Esophagus squamous epithelium (tissue), 5 donors: ENCODE measurements at places on chromosomes 12 and 14.

- DNase-seq, result no peak
Measured at GRCh38 chr14:33812601-33813000, 138.3 kb downstream of the EGLN3 start.

DNA sequence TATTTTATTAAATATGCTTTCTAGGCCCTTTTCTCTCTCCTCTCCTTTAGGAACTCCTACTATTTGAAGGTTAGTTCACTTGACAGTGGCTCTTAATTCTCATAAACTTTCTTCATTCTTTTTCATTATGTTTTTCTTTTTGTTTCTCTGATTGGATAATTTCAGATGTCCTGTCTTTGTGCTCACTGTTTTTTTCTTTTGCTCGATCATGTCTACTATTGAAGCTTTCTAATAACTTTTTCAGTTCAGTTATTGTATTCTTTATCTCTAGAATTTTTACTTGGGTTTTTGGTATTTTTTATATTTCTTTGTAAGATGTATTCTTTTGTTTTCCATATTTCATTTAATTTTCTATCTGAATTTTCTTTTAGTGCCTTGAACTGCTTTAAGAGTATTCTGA, 215.0 kb downstream of the PLCZ1 start:
- DNase-seq, result no peak

DNA sequence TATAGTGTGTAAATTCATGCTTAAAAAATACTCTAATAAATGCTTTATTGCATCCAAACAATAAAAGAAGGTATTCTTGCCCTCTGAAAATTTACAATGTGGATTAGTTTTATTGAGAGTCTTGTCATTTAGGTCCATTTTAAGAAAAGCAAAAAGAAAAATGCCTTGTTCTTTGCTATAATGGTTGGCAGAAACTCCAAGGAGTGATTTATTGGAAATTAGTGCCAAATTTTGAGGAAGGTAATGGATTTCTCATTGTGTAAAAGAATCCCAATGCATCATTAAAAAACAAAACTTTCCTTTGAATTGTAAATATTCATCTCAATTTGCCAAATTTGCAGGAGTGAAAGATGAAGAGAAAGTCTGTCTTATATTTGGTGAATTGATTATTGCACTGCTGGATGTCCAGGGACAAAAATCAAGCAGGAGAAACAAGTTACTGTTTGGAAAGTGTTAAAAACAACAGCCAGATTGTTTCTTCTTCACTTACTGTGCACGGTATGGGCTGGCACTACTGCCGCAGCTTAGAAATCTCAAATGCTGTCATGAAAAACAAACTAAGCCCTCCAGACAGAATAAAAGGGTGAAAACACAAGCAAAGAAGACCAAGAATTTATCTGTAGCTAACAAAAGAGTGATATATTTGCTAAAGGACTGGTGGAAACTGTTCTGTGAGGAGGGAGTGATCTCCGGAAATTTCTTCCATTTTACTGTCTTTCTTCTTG, 511.7 kb downstream of the TMTC2 start:
- DNase-seq, result no peak

DNA sequence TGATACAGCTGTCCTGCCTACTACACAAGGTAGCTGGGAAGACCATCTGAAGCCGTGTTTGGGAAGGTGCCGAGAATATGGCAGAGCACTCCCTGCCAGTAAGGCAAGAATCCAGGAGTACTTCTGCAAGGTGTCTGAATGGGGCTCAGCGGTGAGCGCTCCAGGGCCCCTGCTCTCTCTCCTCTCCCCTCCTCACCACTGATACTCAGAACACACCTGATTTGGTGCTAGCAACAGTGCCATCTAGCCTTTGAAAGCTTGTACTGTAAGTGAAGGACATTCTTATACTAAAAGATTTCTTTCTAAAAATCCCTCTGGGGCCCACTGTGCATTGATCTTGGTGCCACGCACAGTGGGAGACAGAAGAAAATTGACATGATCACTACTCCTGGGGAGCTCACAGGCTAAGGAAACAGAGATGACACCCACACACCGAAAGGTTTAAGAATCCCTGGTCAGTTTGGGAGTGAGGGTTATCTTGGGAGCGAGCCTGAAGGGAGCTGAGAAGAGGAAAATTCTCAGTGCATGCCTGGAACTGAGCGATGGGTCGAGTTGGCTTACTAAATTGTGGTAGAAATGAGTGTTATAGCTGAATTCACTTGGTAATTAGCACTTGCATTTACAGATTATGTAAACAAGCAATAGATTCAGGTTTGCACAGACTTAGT, 216.9 kb downstream of the NTF3 start:
- DNase-seq, result no peak

- DNase-seq, result no peak
Measured at GRCh38 chr14:31078766-31079165, 52.6 kb upstream of the STRN3 start.

GRCh38 chr12:116990971-116991966, 80.5 kb downstream of the FBXW8 start:
- no peak for DNase-seq

DNA sequence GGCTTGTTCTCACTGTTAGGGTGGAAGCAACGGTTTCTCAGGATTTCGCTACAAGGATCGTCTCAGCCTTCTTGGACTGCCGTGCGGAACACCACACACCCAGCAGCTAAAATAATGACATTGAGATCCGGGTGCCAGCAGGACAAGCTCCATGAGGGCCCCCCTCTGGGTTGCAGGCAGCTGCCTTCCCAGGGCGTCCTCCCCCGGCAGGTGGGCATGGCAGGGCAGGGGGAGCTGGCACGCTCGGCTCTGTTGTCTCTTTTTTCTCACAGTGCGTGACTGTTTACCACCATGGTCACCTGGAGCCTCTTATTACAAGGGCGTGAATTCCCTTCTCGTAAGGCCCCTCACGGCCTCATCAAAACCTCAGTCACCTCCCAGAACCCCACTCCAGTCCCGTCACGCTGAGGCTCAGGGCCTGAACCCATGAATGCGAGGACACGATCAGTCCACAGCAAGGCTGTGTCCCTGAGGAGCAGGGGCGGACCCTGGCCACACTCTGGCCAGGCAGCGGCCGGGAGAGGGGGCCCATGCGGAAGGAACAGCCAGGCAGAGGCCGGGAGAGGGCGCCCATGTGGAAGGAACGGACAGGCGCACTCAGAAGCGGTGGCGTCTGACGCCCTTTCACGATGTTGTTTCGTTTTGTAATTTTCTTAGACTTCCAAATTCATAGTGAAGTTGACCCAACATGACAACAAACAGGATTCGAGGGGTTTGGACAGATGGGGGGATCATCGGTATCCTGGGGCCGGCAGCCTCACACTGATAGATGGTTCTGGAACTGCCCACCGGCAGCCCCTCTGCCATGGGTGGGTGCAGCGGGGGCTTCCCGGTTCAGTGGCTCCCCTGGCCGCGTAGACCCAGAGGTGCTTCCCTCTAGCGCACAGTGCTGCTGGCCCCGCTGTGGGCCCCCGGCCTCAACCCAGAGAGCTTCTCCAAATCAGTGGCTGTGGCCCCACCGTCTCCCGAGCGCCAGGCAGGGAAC, 10.0 kb downstream of the LRCOL1 start:
- no peak for DNase-seq

DNA sequence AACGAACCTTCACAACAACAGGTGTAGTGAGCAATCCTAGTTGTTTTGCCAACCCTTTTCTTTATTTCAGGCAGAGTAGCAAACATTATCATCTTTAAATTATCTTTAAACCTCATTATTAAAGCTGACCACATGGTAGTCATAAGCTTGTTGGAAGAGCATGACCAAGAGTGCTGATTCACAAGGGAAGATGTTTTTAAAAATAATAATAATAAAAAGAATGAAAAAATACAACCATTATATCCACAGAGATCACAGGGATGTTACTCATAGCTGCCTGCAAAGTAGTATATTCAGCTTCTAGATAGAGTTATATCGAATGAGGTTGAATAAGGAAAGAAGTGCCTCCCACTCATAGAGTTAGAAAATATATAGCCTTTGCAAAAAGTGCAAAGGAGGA, 101.0 kb upstream of the FLRT2 start:
- DNase-seq, result no peak

DNA sequence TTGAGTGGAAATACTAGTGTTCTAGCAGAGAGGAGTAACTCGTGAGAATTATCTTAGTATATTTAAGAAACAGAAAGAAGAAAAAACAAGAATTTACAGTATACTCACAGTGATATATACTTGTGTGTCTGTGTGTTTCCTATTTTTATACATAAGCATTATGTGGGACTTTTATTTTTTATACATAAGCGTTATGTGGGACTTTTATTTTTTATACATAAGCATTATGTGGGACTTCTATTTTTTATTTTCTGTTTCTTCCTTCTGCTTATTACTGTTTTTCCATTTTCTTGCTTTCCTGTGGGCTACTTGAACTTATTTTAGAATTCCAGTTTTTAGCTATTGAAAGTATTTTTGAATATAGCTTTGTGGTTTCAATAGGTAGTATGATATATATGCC, 6.9 kb upstream of the ZNF140 start:
- DNase-seq, result no peak

GRCh38 chr12:46660719-46661109, 165.1 kb downstream of the SLC38A4 start:
- DNase-seq, result no peak
